H9 (cell line): ENCODE measurements at places on chromosomes 12 and 14. TPM values are rescaled to one million over a fixed set of nuclear protein-coding genes. Genes with fewer than 3 reads are reported as not detected.

DNA sequence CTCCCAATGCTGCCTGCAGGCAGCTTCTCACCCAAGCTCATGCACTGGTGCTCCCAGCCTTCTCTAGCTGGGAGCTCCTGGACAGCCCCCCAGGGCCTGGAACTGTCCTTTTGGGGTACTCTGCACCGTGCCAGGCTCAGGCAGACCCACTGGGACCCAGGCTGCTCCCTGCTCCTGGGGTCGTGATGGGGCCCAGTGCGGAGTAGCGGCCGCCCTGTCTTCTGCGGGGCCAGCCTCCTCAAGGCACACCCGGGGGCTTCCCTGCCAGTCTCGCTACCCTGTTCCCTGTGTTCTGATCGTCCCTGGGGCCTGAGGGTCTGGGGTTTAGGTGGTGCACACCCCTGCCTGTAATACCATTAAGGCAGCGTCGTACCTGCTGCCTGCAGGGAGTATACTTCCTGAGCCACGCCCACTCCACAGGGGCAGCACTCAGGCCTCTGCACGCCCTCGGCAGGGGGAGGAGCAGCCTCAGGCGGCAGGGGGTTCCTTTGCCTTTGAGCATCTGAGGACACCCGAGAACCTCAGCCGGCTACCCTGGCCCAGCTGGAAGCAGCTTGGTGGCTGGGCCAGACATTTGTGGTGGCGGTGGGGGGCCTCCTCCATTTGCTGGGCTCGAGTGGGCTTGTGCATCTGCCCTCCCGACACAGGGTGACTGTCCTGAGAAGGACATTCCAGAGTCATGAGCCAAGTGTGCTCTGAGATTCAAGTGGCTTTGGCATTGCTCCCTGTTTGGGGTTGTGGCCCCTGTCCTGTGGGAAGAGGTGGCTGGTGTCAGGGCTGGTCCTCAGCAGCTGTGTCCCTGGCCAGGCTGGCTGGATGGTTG lies 9.2 kb upstream of the CRIP2 start:
- DNase-seq: peak; percentile 69

Gene ANKRD9
- total RNA-seq: 29.0 and 29.8 TPM in 2 replicates

GRCh38 chr12:105477873-105478272 lies 147.4 kb downstream of the C12orf75 start:
- no peak for DNase-seq

DNA sequence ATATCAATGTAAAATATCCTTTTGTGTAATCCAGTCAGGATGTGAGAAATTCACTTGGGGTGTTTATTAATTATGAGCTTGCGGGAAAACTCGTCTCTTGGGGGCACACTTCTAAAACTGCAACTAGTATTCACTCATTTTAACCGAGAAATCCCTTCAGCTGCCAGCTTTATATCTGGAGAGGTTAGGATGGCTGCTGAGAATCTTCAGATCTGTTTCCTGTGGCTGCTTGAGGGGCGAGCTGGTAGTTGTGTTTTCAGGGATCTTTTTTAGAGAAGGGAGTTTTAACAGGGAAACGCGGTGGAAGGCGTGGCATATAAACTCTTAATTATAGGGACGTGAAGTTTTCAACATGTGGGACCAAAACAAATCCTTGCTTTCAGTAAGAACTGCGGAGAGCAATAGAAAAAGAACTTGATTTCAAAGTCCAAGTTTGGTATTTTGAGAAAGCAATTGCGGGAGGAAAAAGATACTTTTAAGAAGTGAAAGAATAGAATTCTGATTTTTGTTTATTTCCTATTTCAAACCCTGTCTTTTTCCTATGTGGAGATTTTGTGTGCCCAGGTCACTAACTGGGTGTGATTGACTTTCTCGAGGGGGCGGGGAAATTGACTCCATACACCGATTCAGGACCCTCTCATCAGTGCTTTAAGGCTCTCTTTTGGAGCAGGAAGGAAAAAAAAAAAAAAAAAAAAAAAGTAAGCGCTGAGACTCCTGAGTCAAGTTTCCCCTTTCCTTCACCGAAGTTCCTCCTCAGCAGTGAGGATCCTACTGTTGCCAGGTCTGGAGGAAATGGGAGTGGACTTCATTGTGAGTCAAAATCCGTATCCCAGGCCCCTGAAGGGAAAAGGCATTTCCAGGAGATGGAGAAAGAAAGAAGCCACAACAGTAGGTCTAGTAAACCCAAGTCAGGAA lies 1.1 kb downstream of the PPFIBP1 start:
- peak; percentile 69 for DNase-seq

DNA sequence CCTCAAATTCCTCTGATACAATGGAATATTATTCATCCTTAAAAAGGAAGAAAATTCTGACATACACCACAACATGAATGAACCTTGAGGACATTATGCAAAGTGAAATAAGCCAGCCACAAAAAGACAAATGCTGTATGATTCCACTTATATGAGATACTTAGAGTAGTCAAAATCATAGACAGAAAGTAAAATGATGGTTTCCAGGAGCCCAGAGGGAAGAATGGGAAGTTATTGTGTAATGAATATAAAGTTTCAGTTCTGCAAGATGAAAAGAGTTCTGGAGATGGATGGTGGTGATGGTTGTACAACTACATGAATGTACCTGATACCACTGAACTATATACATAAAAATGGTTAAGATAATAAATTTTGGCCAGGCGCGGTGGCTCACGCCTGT lies 18.3 kb downstream of the VWF start:
- no peak for DNase-seq

Gene PZP
- not detected in 2 replicates for total RNA-seq

- no peak for DNase-seq
Observed at GRCh38 chr12:81209012-81209411, 131.1 kb downstream of the ACSS3 start.

Gene KCNK13
- 0.35 and 0.39 TPM in 2 replicates for total RNA-seq

GRCh38 chr12:70248876-70249275 lies 5.6 kb downstream of the CNOT2 start:
- no peak for DNase-seq
